Activated naive CD4-positive, alpha-beta T cell treated with anti-CD3 and anti-CD28 coated beads, Interleukin-2, amount 50 U/mL, for 72 hours (primary cell): ENCODE measurements at places on chromosomes 7 and 10.
A peak's percentile ranks its signal among the peaks of the same experiment; 100 is the strongest.

DNA sequence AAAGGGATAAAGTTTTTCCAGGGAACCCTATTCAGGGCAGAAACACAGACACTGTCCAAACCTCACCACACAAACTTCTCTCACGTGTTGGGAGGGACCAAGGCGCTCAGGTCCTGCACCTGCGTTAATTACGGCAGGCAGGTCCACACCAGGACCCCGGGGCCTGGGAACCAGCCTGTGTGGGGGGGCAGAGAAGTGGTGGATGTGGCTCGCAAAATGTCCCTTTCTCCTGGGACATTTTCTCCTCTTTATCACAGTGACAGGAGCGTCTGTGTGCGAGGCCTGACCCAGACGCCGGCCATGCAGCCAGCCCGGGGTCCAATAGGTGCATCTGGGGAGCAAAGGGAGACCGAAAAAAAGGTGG lies 73.4 kb upstream of the ZNF722 start:
- DNase-seq = no peak

- peak; percentile 71 for DNase-seq
Observed at GRCh38 chr10:73096041-73096448, 621 bp downstream of the P4HA1 start.

- DNase-seq = peak; percentile 53
Observed at GRCh38 chr7:148535217-148535616, 55.3 kb upstream of the C7orf33 start.

DNA sequence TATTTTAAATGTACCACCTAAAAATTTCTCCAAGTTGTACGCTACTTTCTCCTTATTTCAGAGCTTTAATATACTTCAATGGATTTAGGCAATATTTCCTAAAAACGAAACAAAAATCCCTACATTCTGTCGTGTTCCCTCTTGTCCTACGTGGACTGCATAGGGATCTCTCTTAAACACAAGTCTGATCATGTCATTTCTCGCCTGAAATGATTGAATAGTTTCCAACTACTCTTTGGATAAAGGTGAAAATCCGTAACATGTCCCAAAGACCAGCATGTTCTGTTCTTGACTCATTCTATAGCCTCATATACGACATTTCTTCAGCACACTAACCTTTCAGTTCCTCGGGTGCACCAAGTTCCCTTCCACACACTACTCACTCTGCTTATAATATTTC lies 17.7 kb upstream of the TPK1 start:
- no peak for DNase-seq
